Sigmoid colon (tissue), 7 donors: ENCODE measurements at places on chromosomes 6 and 20. TPM values are rescaled to one million over a fixed set of nuclear protein-coding genes. Genes with fewer than 3 reads are reported as not detected.

DNA sequence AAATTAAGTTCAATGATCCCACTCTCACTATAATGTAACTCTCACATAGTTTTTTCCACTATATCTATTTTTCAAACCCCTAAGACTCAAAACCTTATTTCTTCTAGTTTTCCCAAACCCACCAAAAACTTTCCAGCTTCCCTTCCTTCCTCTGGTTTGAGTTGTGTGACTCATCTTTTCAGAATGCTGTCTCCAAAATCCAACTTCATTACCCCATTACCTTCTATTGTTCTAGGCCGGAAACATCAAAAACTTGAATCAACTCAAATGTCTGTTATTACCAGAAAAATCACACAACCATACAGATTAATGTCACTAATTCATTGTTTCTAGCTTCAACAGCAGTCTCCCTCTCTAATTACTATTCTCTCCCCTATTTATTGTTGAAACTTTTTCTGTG lies 1090.3 kb downstream of the HACE1 start:
- H3K4me3 ChIP-seq, result no peak overlapping the region
- no peak for DNase-seq
- H3K27me3 ChIP-seq, result no peaks in the 10 kb centered on the region
- no peaks in the 10 kb centered on the region for H3K4me1 ChIP-seq
- no peak overlapping the region for H3K27ac ChIP-seq

DNA sequence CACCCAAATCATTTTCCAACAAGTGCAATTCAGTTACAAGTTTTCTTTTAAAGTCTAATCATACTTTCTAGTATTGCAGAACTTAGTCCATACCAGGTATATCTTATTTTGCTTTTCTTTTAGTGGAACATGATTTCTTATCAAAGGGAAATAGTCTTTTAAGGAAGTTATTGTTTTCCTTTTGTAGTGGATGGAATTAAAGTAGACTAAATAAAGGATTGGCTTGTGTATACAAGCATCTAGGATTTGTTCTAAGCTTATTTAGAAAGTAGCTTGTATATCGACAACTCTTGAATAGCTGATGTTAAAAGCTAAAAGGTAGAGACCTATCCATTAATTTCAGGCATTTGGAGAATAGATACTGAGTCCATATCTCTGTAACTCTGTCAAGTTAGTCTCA lies 14.8 kb downstream of the DCBLD1 start:
- no peaks in the 10 kb centered on the region for H3K4me1 ChIP-seq
- no peaks in the 10 kb centered on the region for H3K27me3 ChIP-seq
- no peak for DNase-seq
- H3K27ac ChIP-seq, result no peak overlapping the region
- no peaks in the 10 kb centered on the region for H3K36me3 ChIP-seq

Gene BTNL2
- not detected for polyA plus RNA-seq

Gene RBPJL
- polyA plus RNA-seq, result 1.8 TPM

Gene OTOR
- not detected for polyA plus RNA-seq

Gene ASIP
- 0.38 TPM for polyA plus RNA-seq

Gene ZFP64
- 5.4 TPM for polyA plus RNA-seq
